Foreskin keratinocyte (primary cell): ENCODE measurements at places on chromosomes 13 and 19.

DNA sequence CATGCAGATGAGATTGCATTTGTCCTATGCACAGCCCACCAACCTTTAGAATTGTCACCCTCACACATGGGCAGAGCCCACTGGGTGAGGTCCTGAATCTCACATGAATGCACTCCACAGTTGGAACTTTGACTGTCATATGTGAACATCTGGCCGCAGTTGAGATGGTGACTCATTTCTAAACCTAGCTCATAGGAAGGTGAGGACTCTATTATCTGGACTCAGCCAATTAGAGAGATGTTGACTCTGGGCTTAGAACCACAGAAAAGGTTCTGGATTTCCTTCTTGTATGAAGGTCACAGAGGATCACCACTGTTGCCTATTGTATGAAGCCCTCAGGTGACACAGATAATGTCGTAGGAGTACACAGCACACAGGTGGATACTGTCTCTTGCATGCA is 25.6 kb upstream of the ZNF681 start:
- no peak for DNase-seq

DNA sequence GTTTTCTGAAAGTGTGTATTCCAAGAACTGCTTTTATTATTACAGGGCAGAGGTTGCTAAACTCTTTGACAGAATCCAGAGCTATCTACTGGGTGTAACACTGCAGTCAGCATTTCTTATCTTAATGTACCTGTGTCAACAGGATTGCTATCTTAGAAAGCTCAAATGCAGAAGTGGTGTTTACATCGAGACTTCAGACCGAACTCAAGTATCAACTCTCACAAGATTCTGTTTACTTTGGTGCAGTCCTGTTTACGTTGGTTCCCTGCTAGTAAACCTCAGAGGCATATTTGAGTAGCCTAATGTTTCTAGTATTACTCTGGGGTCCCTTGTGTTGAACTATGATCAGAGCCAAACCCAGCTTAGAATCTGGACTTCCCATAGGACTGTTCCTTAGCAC is 20.5 kb downstream of the SLC15A1 start:
- DNase-seq: no peak

GRCh38 chr13:60696602-60697001 is 299.6 kb downstream of the TDRD3 start:
- no peak for DNase-seq

DNA sequence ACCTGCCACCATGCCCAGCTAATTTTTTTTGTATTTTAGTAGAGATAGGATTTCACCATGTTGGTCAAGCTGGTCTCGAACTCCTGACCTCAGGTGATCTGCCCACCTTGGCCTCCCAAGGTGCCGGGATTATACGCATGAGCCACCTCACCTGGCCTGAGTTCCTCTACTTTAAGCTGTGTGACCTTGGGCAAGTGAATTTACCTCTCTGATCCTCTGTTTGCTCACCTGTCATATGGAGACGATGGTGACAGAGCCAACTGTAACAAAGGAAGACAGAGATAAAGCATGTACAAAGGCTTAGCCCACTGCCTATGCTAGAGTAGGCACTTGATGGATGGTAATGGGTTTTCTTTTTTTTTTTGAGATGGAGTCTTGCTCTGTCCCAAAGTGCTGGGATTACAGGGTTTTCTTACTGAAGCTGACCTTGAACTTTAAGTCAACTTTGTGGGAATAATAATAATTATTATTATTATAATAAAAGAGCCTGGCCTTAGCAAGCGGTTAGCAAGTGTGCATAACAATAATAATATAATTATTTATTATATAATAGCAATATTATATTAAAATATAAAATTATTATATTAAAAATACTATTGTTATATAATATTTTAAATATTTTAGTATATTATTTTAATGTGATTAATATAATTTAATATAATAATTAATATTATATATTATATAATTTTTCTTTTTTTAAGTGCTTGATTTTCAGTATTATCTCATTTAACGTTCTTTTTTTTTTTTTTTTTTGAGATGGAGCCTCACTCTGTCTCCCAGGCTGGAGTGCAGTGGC is 1.3 kb upstream of the ACER1 start:
- no peak for DNase-seq

DNA sequence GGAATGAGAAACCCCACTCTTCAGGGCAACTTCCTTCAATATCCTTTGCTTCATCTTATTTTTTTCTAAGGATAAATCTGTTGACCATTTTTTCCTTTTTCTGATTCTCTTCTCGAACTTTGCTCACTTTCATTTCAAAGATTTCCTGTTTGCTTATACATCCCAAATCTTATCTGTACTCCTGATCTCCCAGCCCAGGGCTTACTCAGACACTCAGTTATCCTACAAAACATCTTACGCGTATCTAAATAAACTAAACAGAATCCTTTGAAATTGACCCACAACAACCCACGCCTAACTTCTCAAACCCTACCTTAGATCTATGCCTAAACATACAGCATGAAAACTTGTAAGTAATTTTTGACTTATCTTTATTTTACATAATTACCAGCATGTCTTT is 179.2 kb downstream of the ABCC4 start:
- no peak for DNase-seq

DNA sequence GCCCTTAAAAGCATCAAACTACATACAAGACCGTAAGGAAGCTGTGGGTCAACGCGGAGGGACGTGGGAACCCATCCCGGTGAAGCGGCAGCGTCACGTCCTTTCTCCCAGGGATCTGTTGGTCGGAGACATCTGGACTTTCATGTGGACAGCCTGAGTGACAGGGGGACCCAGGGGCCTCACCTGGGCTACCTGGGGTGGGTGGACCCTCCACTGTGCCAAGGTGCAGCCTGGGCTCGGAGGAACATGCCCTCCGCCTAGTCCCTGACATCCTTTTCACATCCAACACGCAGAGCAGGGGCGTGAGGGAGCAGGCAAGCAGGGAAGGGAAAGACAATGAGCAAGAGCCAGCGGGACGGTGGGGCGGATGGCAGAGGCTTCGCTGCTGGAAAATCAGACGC is 13.8 kb upstream of the GARIN5A start:
- DNase-seq: no peak

DNA sequence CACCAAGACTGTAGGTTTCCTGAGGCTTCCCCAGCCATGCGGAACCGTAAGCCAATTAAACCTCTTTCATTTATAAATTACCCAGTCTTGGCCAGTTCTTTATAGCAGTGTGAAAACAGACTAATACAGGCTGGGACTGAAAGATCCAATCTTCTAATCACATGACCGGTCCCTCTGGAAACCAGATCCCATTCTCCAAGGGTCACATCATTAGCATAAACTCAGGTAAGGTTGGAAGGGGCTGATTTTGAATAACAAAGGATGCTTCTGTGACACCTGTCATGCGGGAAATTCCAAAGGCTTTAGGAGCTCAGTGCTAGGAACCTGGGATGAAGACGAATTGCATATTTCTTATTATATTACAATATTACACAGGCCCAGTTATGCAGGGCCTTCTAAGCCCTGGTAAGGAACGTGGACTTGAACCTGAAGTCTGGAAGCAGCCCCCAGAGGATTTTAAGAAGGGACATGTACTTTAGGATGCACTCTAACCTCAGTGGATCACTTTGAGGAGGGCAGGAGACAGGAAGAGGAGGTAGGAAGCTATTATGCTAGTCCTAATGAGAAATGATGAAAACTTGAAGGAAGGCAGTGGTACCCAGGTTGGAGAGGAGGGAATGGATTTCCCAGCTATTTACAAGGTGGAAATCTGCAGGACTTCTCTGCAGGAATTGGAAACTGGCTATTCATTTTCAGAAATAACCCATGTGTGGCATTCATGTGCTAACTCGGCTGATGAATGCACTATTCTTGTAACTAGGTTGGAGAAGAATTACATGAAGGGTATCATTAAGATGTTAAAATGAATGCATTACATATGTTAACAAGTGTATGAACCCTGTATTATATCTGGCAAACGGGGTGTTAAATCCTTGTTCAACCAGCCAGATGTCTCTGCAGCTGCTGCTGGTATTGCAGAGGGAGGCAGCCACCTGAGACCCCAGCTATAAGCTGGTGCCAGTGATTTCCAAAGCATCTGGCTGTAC is 19.3 kb downstream of the TNFSF11 start:
- no peak for DNase-seq

GRCh38 chr19:39110263-39110967 is 15.2 kb upstream of the PAK4 start:
- peak; percentile 47 for DNase-seq

- no peak for DNase-seq
These were observed 16.4 kb downstream of the EMP3 start for GRCh38 chr19:48341515-48342413.

- DNase-seq: no peak
These were observed 1.9 kb upstream of the RAB20 start for GRCh38 chr13:110563463-110563774.

DNA sequence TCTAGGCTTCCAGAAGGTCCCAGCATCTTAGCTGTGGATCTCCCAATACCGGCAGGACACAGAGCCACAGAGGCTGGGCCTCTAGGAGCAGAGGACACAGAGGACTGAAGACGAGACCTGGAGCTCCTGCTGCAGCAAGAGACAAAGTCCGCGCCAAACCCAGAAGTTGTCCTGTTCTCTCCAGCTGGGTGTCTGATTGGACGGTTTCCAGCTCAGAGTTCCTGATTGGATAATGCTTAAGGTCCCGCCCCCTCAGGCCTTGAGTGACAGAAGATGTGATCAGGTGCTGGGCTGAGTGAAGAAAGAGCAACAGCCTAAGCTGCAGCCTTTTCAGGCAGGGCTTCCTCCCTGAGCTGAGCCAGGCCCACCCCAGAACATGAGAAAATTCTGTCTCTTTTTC is 59.9 kb upstream of the ZNF85 start:
- DNase-seq: no peak

GRCh38 chr13:96252903-96253302 is 163.0 kb downstream of the HS6ST3 start:
- no peak for DNase-seq

GRCh38 chr13:43751624-43752023 is 35.1 kb downstream of the ENOX1 start:
- peak; percentile 74 for DNase-seq

GRCh38 chr19:46844067-46844489 is 6.6 kb downstream of the AP2S1 start:
- no peak for DNase-seq

- no peak for DNase-seq
These were observed 7.4 kb downstream of the ZNF671 start for GRCh38 chr19:57719901-57720519.

DNA sequence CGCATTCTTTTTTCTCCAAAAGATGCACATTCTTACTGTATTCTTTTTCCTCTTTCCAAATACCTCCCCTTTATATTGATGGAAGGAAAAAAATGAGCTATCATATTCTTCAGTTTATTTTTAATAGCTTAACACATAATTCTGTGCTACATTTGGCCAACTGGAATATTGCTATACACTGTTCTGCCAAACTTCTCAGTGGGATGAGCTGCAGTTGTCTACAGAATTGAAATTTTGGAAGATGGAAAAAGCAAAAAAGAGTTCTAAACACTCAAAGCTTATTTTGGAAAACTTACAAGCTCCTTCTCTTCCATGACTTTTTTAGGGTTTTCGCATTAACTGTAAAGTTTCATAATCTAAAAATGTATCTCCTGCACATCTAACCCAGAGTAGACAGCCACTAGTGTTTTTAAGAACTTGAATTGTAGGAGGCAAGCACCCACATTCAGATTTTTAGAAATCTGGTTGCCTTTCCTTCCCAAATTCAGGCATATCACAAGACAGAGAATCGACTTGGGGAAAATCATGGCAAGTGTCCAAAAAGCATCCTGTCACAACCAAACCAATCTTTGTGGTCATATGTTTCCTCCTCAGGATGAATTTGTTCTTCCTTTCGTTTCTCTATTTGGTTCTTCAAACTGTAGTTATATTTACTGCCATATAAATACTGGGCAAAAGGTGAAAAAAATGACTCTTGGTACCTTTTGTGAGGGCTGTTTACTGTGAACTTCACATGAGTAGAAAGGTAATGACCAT is 111.4 kb upstream of the FRY start:
- DNase-seq: no peak

DNA sequence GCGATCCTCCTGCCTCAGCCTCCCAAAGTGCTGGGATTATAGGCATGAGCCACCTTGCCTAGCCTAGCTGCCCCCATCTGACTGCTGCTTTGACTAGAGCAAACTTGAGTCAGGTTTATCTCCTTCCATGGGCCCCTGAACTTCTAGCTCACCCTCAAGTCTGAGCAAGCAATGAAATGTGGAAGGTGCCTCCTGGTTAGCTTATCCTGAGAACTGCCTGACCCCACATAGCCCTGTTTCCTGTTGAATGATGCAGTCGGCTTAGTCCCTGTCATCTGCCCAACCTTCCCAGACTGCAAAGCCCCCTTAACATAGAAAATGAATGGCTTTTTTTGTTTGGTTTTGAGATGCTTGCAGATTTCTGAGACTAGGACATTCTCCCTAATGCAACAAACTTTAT is 8.9 kb upstream of the TMEM160 start:
- peak; percentile 37 for DNase-seq

DNA sequence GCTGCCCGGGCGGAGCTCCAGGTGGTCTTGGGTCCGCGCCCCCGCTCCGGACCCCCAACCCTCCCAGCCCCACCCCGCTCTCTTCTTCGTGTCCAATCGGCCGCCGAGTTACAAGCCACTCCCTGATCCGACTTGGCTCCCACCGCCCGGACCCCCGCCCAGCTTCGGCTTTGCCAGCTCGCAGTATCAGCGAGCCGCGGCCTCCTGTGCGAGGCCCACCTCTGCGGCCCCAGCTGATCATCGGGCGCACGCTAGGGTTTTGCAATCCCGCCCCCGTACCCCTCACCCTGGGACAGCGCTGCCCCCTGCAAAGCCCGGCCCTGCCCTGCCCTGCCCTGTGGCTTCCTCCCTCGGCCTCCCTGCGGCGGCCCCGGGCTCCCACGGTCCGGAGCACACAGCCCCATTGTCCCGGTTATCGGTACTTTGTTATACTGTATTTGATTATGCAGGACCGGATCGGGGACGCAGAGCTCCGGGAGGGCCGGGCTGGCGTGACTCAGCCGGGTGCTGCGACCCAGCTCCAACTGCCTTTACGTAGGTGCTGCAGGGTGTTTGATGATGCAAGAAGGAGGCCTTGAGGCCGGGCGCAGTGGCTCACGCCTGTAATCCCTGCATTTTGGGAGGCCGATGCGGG is 598 bp upstream of the LPAR2 start:
- peak; percentile 62 for DNase-seq

DNA sequence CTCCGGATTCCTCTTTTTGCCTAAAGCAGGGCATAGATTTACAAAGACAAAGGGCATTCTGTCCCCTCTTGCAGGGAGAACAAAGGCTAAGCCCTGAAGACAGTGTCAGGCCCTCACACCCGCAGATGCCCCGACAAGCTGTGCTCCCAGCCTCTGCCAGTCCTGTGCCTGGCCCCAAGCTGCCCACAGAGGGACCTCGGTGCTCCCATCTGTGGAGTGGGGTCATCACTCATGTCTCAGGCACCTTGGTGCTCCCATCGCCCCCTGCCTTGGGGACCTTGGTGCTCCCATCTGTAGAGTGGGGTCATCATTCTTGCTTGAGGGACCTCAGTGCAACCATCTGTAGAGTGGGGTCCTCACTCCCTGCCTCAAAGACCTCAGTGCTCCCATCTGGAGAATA is 24.3 kb downstream of the C13orf46 start:
- DNase-seq: no peak

- no peak for DNase-seq
These were observed 56.4 kb downstream of the SIPA1L3 start for GRCh38 chr19:37963190-37963936.
